ENCODE measurements at places on chromosomes 2 and 18. TPM values are rescaled to one million over a fixed set of nuclear protein-coding genes. Genes with fewer than 3 reads are reported as not detected.

The SPDYA gene
- total RNA-seq: 0.75 TPM

The SPC25 gene
- 5.3 TPM for total RNA-seq

The DNAJC5G gene
- total RNA-seq: not detected

The REG3G gene
- total RNA-seq: not detected

The KANSL3 gene
- total RNA-seq: 32.2 TPM

The OSR1 gene
- total RNA-seq: 11.6 TPM

The PRKAG3 gene
- 19.3 TPM for total RNA-seq

The MYO3B gene
- total RNA-seq: 0.27 TPM

The IL37 gene
- not detected for total RNA-seq

The OBSL1 gene
- 120 TPM for total RNA-seq

The HOXD10 gene
- 0.09 TPM for total RNA-seq

The CRYBA2 gene
- not detected for total RNA-seq

The TMEFF2 gene
- 7.7 TPM for total RNA-seq

The NYAP2 gene
- 0.40 TPM for total RNA-seq

The NCKAP1 gene
- total RNA-seq: 77.0 TPM

The RNU2-63P gene
- total RNA-seq: 15.0 TPM

The GPR39 gene
- 0.09 TPM for total RNA-seq

The AKAIN1 gene
- 0.18 TPM for total RNA-seq

The CRACDL gene
- total RNA-seq: 1.6 TPM

The MC4R gene
- total RNA-seq: 0.62 TPM

The FAM228A gene
- 0.22 TPM for total RNA-seq

The VWA3B gene
- 0.13 TPM for total RNA-seq

The CIB4 gene
- total RNA-seq: not detected

The KLHL14 gene
- total RNA-seq: 0.49 TPM

The PPM1G gene
- total RNA-seq: 39.0 TPM

The IL36RN gene
- not detected for total RNA-seq

The CYP27A1 gene
- total RNA-seq: 18.4 TPM

The OSBPL6 gene
- 3.3 TPM for total RNA-seq

The ANKRD30B gene
- under 0.01 TPM for total RNA-seq

The LYPD6B gene
- not detected for total RNA-seq

The HEATR5B gene
- 14.7 TPM for total RNA-seq

The DUSP2 gene
- total RNA-seq: 5.7 TPM

The CWC22 gene
- total RNA-seq: 15.0 TPM

The IL18R1 gene
- total RNA-seq: 0.98 TPM

The ASTL gene
- 0.09 TPM for total RNA-seq

The PLB1 gene
- total RNA-seq: 1.6 TPM
